ENCODE measurements at places on chromosomes 7 and 10.

DNA sequence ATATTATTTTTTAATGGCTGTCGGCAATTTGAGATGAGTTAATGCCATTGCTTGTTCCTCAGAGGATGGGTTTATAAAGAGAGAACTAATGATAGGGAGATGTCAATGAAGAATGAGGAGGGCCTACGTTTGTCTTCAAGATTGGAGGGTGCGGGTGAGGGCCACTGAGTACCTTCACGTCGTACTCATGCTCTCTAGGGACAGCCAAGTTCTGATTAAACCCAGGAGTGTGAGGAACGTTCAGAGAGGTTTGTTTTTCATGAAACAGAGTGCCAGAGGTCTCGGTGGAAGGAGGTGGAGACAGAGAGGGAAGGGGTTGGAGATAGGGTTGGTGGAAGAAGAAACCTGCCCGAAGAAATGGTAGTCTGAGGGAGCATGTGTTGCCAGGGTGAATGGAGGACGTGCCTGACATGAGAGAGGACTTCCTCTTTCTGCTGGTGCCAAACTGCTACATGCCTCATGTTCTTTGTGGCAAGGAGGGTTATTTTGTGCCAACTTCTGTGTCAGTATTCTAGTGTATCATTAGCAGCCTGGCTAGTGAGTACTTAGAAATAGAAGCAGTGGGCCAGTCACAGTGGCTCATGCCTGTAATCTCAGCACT lies 8.9 kb downstream of the DHTKD1 start:
- DNase-seq = no peak

- no peak for DNase-seq
These were observed 78.5 kb upstream of the FZD1 start for GRCh38 chr7:91185771-91186170.

- no peak for DNase-seq
These were observed 482.7 kb downstream of the CCSER2 start for GRCh38 chr10:84811113-84811512.

GRCh38 chr7:8147760-8148463 lies 114.1 kb downstream of the ICA1 start:
- DNase-seq = no peak

DNA sequence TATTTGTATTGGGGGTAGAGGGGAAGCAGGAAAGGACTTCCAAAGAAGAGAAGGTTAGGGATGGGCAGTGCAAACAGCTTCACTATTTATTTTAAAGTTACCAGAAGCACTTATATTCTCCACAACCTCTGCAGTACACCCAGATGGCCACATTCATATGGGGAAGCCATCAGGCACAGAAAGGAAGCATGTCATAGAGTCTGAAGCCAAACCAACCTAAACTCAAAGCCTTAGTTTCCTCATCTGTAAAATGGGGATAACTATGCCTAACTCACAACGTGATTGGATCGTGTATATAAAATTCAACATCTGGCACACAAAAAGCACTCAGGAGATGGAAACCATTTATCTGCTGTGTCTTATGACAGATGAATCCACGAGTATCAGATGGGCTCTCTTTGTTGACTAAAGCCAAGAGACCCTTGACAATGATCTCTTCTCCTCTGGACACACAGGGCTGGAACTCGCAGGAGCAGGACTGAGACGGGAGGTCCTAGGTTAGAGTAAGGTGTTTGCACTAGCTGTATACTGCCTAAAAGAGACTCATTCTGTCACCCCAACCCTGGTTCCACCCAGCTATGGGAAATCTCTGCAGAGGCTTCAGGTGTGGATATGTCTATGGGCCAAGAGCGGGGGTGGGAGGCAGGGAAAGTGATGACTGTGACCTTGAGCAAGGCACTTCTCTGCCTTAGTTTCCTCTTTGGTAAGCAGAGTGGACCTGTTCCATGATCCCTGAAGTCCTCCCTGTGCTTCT lies 1.8 kb downstream of the KIAA1549 start:
- no peak for DNase-seq

- no peak for DNase-seq
These were observed 269.1 kb downstream of the ZMYND11 start for GRCh38 chr10:404346-404745.

- no peak for DNase-seq
These were observed 732.1 kb upstream of the AUTS2 start for GRCh38 chr7:68866200-68866570.

- DNase-seq = no peak
These were observed 154.7 kb downstream of the RNLS start for GRCh38 chr10:88428442-88428841.

GRCh38 chr7:74511345-74511744 lies 57.6 kb downstream of the GTF2IRD1 start:
- DNase-seq = no peak

DNA sequence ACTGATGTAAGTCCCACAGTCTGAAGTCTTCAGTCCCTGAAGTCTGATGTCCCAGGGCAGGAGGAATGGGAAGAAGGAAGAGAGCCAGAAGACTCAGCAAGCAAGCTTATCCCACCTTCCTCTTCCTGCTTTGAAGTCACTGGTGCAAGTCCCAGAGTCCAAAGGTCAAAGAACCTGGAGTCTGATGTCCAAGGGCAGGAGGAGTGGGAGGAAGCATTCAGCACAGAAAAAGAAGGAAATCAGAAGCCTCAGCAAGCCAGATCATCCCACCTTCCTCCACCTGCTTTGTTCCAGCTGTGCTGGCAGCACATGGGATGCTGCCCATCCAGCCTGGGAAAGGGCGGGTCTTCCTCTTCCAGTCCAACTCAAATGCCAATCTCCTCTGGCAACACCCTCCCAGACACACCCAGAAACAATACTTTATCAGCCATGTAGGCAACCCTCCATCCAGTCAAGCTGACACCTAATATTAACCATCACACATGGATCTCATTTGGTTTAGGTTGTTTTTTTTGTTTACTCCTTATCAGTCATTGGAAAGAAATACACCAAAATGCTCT lies 50.9 kb downstream of the ADAM12 start:
- DNase-seq = no peak

DNA sequence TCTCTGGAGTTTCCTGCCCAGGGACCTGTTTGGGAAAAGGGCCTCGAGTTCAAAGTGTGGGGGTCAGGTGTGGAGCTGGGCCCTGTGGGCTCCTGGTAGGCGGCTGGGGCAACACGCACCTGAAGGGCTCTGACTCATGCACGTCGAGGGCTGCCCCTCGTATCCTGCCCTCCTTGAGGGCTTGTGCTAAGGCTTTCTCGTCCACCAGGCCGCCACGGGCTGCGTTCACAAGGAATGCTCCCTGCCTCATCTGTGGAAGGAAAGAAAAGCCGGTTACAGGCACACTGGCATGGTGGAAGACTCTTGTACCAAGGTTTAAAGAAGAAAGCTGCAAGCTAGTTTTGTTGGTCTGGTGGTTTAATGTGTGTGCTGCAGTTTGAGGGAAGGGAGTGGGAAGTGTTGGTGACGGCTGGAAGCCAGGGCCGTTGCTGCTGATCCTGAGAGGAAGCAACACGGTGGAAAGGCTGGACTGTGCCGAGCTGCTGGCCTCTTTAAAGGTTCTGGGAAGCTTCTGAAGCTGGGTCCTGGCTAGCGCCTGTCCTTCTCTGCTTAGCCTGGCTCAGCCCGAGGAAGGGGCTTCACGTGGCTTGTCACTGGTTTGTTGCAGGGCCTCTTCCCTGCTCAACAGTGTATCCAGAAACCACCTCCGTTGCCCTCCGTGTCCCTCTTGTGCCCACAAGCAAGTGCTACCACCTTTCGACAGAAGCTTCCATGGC lies 52.0 kb downstream of the ZRANB1 start:
- no peak for DNase-seq

DNA sequence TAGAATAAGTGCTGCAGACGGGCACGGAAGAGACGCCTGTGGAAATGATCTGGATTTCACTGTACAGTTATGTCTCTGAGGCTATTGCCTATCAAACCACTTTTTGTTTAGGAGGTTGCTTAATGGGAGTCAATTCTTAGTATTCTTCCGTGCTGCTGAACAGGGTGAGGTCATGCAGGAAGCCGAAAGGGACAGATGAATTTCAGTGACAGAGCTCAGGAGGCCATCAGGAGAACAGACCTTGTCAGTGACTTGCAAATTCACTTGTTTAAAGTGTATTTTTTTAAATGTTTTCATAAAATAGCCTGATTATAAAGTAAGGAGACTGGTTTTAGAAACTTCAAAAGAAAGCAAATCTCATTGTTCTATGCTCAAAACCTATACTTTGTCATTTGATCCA lies 58.9 kb downstream of the XRCC2 start:
- no peak for DNase-seq

- no peak for DNase-seq
These were observed 648.0 kb downstream of the SUGCT start for GRCh38 chr7:40782836-40783235.

All from C1 segment of cervical spinal cord (tissue), 14 donors.